ENCODE measurements at places on chromosomes 4 and X.

- DNase-seq = no peak
Observed at GRCh38 chrX:22026731-22027130, 5.4 kb upstream of the PHEX start.

DNA sequence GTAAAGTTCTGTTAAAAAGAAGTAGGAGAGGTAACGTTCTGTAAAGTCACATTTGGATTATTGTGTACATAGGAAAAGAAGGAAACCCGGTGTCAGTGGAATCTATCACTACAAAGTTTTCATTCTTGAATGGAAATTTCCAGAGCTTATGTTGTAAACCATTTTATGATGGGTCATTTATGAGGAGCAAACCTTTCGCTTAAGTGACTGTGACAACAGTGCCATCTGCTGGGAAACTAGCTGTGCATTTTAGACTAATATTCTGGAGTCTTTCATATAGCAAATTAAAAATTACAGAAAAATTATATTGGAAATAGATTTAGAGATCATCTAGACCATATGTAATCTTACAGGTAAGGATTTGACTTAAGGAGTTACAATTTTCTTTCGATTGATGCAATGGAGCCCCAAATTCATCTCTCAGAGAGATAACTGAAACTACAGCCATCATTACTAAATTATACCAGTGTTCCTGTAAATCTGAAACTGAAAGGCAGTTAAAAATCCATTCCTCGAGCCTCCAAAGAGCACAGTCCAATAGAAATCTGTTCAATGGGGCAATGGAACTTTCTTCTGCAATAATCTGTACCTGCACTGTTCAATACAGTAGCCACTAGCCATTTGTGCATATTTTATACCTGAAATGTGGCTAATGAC is 26.9 kb downstream of the ASB9 start:
- no peak for DNase-seq

DNA sequence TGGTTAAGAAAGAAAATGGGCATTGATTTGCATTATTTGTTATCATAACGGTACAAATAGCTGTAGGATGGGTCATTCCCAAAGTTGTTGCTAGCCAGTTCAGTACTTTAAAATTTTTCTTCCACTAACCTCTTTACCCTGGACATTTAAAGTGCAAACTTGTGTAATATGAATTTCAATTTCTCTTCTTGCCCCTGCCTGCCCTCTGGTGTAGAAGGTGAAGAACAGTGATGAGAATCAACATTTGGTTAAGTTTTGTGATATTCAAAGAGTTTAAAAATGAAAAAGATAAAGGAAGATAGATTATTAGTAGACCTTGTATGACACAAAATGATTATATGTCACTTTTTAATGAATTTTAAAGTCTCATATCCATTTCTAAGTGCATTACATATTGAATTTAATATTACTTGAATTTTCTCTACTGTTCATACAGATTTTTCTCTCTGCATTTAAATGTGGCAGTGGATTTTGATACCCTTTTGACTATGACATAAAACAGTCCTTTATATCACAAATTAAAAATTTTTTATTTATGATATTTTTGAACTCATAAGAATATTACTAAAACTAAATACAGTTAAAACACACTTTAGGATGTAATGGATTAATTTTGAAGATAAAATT is 337.7 kb downstream of the BMPR1B start:
- DNase-seq = no peak

- DNase-seq = no peak
Observed at GRCh38 chr4:100986360-100986868, 360.9 kb downstream of the PPP3CA start.

GRCh38 chr4:151324752-151325110 is 674 bp downstream of the SH3D19 start:
- DNase-seq = no peak

Measured in AG04449 (cell line).